AG09309 (cell line): ENCODE measurements at places on chromosomes 5 and 9.

- no peak for DNase-seq
These were observed 8.7 kb downstream of the CCL21 start for GRCh38 chr9:34701023-34701768.

DNA sequence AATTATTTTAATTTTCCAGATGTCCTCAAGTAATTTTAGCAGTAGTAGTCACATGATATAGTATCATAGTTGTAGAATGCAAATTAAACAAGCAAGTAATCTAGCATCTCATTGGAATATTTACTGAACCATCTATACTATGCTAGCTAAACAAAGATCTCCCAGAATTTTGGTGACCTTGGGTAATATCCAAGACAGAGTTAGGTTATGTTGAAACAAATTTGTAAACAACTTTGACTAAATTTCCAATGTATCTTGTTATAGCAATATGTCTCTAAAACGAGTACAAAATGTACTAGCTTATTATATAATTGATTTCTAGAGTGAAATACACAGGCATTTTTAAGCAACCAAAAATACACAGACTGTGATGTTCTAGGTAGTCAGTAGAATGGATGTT, 41.5 kb downstream of the VCAN start:
- DNase-seq, result no peak

DNA sequence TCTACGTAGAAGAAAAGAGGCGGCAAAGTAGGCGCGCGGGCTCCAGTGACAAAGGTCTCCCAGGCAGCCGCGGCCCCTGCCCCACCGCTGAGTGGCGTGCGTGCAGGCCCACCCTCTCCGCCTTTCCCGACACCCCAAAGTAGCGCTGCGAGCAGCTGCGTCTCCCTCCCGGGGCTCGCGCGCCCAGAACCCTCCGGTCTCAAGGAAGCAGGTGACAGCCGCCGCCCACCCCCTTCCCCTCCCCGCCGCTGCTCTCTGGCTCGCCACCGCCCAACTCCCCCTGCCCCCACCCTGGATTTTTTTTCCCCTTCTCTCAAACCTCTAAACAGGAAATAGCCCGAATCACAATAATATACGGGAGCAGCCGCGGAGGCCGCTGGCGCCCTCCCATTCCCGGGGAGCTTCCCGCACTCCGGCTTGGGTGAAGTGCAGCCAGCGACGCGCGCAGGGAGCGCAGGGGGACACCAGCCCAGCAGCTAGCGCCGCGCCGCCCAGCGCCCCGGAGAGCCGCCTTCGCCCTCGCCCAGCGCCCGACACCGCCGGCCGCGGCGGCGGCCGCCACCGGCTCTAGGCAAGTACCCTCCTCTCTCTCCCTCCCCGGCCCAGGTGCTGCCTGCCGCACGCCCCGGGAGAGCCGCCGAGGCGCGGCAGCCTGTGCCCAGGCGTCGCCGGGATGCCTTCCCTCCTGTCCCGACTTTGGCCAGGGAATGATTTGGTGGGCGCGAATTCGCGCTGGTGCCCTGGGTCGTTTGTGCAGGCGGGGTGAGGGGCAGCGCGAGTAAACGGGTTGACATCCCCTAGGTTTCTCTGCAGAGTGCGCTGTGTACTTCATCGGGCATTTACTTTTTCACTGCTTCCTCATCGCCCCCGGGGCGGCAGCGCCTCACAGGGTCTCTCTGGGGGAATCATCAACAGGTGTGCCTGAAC, 52.7 kb upstream of the TJP2 start:
- DNase-seq, result no peak

- DNase-seq, result no peak
These were observed 36.1 kb upstream of the RANBP6 start for GRCh38 chr9:6051511-6051950.

DNA sequence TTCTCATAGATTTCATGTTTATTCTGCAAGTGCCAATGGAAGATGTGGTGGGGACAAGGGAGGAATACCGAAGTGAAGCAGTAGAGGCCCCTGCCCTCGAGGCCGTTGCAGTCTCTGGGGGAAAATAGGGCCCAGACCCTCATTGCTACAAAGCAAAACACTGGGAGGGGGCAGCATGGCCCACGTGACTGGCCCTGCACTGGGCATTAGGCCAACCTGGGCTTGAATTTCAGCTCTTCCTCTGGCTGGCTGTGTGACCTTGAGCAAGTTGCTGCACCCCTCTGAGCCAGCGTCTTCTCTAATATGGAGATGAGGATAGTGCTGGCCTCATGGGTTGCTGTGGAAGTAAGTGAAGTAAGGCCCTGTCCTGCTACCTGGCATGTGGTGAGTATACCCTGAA, 709 bp upstream of the SYNPO start:
- DNase-seq, result no peak

GRCh38 chr9:137380171-137380570, 42.8 kb downstream of the EXD3 start:
- DNase-seq, result no peak

DNA sequence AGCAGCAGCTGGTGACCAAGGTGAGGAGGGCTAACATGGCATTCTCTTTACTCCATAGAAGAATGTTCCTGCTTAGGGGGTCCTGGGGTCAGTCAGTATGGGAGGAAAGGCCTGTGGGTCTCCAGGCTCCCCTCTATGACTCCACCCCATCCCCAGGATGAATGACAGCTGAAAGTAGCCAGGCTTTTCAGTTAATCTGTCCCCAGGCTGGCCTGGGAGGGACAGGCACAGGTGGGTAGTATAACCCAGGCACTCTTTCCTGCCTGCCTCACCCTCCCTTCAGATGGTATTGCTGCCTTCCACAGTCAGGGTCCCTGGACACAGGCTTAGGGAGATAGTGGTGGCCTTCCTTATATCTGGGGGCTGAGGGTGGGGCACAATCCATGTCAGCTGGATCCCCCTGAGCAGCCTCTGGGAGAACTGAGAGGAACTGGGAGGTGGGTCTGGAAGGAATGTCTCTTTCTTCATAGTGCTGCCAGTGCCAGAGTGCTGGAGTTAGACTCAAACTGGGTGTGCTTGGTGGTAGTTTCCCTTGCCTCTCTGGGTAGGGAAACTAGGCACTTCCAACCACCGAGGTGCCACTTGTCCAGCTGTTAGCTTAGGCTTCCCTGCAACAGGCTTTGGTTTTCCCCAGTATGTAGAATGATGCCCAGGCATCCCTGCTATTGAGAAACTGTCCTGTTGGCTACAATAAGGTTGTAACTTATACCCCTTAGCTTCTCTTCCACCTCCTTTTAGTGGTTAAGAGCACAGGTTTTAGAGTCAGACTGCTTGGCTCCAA, 27.8 kb downstream of the LARP1 start:
- no peak for DNase-seq

- no peak for DNase-seq
These were observed 7.7 kb downstream of the LPCAT1 start for GRCh38 chr5:1515921-1516571.

DNA sequence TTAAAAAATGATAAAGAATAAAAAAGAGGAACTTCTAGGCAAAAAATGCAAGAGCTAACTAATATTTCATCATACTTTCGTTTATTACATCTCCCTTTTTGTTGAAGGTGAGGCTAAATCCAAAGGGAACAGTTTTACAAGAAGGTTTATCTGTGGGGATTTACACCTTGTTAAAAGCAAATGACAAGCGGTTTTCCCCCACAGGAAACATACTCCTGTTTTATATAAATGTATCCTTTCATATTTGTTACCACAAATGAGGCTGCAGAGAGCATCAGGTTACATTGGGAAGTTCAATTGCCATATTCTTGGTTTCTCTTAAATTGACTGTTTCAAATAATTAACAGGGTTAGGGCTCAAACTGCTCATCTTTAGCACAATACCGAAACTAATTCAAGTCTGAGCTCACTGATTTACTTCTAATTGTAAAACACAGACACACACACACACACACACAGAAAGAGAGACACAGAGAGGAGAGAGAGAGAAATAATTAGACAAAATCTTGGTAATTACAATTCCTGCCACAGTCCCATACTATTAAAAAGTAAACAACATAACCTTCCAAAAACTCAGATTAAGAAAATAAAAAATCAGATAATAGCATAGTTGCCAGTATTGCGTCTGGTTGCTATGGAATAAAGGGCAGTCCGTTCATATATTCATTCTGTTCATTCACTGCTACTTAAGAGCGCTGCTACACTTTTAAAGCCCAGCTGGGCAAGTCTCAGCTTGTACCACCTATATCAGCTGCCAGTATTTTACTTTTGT, 17.1 kb downstream of the RFX3 start:
- no peak for DNase-seq

- DNase-seq, result no peak
These were observed 258.7 kb downstream of the SPATA31D1 start for GRCh38 chr9:82247318-82247717.

GRCh38 chr5:180696116-180696515, 43.7 kb downstream of the OR2Y1 start:
- DNase-seq, result no peak

DNA sequence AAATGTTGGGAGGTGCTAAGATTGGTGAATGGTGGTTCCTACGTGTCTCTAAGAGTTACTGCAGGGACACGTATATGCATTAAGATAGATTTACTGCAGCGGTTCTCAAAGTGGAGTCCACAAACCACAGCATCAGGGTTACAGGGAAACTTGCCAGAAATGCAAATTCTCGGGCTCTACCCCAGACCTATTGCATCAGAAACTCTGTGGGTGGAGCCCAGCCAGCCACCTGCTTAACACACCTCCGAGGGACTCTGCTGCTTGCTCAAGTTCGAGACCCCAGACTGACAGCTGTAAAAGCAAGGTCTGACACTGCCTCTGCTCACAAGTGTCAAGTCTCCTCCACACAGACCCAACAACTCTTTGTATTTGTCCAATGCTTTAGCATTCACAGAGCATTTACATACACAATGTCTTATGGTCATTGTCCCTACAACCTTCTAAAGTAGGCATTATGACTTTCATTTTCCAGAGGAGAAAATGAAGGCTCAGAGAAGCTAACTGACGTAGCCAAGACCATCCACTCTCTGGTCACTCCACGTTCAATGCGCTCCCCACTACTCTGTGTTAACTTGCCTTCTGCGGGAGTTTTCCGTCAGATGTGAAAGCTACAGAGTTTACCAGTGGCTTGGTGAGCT, 48.8 kb downstream of the HSD17B3 start:
- no peak for DNase-seq

GRCh38 chr5:163463063-163463435, 2.6 kb downstream of the HMMR start:
- DNase-seq, result no peak

DNA sequence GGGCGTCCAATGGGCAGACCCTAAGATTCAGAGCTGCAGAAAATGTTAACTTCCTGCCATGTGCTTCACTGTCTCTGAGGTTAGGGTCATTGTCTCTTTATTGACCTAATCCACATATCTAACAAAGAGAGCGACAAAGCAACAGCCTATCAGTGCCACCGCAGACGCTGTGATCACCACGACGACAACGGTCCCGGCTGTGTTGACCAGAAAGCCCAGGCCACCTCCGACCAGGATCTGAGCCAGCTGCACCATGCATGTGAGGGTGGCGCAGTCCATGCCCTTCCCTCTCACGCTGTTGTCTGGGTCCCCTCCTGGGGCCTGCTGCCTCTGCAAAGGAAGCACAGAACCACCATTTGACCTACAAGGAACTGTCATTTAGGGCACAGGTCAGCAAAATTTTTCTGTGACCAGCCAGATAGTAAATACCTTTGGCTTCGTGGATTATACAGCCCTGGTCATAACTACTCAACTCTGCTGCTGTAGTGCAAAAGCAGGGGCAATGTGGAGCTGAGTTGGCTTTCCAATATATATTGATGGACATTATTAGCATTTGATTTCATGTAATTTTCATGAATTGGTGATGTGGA, 8.5 kb downstream of the RXFP3 start:
- no peak for DNase-seq

GRCh38 chr5:169701910-169702451, 64.9 kb downstream of the DOCK2 start:
- DNase-seq, result peak; percentile 29

DNA sequence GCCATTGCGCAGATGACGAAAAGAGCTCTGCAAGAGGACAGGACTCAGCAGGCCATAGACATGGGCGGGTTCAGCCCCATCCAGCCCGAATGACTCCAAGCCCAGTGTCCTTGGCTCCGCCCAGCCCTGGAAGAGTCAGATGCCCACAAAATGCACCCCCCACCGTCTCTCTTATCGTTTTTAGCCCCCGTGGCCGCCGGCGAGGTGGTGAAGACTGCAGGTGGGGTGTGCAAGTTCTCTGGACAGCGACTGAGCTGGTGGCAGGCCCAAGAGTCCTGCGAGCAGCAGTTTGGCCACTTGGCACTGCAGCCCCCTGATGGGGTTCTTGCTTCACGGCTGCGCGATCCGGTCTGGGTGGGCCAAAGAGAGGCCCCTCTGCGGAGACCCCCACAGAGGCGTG, 2.1 kb downstream of the ADGRD2 start:
- no peak for DNase-seq

DNA sequence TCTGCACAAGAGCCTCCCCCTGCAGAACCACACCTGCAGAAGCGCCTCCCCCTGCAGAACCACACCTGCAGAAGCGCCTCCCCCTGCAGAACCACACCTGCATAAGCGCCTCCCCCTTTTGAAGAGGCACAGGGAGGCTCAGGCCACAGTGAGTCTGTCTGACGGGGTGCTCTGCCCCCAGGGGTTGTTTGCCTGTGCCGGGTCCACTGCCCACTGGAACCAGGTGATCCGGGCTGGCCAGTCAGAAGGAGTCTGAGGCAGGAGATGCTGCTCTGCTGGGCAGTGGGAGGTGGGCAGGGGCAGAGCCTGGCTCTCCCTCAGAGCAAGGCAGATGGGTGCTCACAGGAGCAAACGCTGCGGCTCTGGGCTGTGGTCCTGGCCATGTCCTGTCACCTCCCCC, 60.8 kb upstream of the RNU6ATAC start:
- DNase-seq, result no peak

GRCh38 chr5:60842871-60843385, 1.1 kb downstream of the ELOVL7 start:
- DNase-seq, result no peak

GRCh38 chr5:75716715-75717081, 539 bp downstream of the POC5 start:
- DNase-seq, result no peak

DNA sequence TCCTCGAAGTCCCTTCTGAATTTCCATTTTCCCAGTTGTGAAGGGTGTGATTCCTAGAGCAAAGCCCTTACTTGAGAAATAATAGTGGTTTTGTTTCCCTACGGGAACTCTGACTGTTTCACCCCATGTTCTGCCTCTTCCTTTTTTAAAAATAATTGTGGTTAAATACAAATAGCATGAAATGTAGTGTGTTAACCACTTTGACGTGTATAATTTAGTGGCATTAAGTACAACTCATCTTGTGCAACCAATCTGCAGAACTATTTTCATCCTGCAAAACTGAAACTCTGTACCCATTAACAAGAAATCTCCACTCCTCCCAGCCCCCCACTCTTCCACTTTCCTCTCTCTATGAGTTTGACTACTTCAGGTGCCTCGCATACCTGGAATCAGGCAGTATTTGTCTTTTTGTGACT, 35.6 kb upstream of the HAND1 start:
- DNase-seq, result peak; percentile 34

DNA sequence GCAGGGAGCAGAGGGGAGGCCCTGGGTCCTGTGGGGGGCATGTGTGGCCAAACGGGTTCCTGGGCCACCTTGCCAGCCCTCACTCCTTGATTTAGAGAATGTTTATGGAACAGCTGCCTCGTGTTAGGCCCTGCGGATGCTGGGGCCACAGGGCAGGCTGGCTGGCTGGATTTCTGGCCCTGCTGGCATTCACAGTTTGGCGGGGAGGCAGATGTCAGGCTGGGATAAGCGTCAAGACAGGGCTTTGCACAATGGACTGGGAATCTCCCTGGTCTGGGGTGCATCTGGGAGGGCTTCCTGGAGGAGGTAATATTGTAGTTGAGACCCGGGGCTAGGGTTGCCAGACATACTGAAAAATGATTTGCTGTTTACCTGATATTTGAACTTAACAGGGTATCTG, 13.8 kb downstream of the NCS1 start:
- DNase-seq, result no peak

GRCh38 chr9:112384219-112384618, 4.3 kb downstream of the HSDL2 start:
- DNase-seq, result no peak
